Inflammatory macrophage treated with lipopolysaccharide for 1 hour (primary cell): ENCODE measurements at places on chromosomes 16 and 17.

DNA sequence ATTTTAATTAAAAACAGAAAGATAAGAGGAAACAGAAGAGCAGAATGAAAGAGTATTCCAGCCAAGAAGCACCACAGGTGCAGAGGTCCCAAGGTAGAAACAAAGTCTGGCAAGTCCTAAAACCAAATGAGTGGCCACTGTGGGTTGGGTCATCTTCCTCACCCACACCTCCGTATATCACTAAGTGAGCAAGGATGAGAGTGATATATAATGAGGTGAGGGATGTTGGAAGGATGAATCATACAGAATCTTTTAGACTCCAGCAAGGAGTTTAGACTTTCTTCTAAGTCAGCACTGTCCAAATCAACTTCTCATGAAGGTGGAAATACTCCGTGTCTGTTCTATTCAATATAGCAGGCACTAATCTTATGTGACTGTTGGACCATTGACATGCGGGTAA, 70.8 kb downstream of the SHISA9 start:
- no peak for DNase-seq

DNA sequence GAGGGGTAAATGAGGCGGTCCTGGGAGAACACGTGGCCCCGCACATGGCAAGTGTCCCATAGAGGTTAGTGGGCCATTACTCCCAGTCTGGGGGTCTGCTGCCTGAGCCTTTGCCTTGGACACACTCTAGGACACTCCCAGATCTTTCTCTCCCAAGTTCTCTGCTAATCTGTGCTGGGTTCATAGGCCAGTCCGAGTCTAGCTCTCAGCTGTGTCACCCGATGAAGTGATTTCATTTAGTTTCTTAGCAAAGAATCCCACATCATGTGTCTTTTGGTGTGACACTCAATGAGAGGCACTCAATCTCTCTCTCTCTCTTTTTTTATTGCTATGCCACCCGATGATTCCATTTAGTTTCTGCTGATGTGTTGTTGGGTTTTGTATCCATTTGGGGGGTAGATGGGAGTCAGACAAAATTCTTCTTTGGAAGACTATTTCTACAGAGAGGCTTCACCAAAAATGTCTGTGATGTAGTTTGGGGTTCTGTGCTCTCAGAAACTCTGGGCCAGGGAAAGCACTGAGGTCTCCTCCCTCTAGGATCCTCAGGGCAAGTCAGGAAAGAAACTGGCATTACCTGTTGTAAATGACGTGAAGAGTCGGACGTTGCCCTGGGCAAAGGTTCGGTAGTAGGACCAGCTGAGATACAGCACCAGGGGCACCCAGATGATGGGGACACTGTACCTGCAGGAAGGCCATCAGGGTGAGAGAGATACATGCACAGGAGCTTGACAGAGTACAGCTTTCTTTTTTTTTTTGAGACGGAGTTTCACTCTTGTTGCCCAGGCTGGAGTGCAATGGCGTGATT, 25.2 kb upstream of the MLKL start:
- DNase-seq, result no peak

GRCh38 chr17:48068491-48068961, 20.4 kb downstream of the NFE2L1 start:
- no peak for DNase-seq

- no peak for DNase-seq
Measured at GRCh38 chr16:81552743-81553079, 108.1 kb downstream of the CMIP start.

- DNase-seq, result peak; percentile 60
Measured at GRCh38 chr17:46044286-46044928, 45.4 kb downstream of the STH start.

DNA sequence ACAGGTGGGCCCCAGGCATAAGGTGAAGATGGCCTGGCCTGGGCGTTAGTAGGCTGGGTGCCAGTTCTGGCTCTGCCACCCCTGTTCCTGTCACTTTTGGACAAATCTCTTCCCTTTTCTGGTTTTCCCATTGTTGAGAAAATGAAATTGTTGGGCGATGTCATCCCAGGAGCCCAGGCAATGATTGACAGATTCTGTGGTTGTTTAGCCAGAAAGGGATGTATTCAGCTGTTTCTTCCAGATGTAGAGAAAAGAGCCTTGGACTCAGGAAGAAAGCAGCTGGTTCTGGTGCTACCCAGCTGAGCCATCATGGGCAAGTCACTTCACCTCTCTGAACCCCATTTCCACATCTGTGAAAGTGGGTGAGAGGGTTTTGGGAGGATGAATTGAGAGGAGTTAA, 60.1 kb upstream of the MRTFB start:
- DNase-seq, result no peak

DNA sequence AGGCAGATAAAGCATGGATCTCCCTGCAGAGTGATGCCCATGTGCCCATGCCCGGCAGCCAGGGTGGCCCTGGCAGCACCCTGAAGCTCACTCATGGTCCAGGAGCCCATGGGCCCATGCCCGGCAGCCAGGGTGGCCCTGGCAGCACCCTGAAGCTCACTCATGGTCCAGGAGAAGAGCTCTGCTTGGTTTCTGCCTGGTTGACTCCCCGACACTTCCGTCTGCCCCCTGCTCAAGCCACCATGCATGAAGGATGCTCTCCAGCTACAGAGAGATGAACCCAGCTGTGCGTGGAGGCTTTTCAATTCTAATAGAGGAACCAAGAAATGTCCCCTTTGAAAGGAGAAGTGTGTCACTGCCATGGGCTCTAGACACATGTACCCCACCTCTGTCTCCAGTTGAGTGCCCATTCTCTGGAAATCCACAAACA, 8.7 kb downstream of the CCL17 start:
- peak; percentile 23 for DNase-seq

DNA sequence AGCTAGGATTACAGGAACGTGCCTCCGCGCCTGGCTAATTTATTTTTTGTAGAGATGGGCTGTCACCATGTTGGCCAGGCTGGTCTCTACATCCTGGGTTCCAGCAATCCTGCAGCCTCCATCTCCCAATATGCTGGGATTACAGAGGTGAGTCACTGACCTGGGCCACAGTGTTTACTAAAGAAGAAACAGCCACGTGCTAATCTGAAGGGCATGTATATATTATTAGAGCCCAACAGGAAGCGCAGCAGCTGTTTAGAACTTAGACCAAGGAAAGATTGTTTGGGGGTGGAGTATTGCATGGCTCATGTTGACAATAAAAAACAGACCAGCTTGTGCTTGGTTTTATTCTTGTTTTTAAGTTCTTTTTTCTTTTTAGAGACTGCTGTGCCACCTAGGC, 60.2 kb downstream of the HAPSTR1 start:
- no peak for DNase-seq

DNA sequence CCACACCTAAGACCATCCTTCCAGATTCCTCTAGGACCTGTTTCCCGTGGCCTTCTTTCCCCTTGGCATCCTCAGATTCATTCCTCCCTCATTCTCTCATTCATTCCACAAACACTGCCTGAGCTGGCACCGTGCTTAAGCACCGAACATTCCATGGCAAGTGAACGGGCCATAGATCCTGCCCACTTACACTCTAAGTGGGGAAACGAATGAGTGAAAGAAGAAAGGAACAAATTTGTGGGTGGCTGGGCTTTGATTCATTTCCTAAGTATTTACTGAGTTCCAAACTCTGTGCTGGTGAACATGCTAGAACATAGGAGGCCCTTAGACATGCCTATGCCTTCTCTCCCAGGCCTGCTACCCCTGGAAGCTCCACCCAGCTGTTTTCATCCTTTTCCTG, 30.0 kb downstream of the SRCIN1 start:
- no peak for DNase-seq

GRCh38 chr17:57092171-57092570, 7.1 kb downstream of the AKAP1 start:
- peak; percentile 22 for DNase-seq

DNA sequence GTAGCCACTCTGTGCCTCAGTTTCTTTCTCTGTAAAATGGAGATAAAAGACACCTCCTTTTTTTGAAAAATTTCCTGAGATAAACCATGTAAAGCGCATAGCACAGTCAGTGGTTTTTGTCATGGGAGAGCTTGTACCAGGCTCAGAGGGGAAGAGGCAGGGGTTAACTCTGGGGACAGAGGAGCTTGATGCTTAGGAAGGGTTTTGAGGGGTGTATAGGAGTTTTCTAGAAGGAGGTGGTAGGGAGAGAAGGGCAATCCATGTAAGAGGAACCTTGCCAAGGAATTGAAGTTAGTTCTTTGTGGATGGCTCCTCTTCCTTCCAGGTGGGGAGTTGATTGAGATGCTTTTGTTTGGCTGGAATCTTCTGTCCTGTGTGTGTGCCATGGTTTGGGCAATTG, 131.9 kb upstream of the GSE1 start:
- no peak for DNase-seq

GRCh38 chr17:17032131-17032692, 10.0 kb upstream of the MPRIP start:
- DNase-seq, result no peak

DNA sequence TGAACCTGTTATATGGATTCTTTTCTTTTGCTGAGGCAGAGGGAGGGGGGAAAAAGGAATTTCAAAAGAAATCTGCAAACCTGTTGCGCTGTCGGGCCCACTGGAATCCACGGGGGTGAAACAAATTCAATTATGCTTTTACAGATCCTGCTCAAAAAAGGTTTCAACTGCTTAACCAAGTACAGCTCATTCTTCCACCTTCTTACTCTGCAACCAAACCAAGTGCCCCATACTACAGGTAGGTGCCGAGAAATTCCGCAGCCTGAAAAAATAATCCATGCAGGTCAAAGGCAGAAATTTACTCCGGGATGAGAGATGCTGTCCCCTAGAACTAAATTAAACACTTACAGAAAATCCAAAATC, 416 bp downstream of the RNF43 start:
- DNase-seq, result no peak

DNA sequence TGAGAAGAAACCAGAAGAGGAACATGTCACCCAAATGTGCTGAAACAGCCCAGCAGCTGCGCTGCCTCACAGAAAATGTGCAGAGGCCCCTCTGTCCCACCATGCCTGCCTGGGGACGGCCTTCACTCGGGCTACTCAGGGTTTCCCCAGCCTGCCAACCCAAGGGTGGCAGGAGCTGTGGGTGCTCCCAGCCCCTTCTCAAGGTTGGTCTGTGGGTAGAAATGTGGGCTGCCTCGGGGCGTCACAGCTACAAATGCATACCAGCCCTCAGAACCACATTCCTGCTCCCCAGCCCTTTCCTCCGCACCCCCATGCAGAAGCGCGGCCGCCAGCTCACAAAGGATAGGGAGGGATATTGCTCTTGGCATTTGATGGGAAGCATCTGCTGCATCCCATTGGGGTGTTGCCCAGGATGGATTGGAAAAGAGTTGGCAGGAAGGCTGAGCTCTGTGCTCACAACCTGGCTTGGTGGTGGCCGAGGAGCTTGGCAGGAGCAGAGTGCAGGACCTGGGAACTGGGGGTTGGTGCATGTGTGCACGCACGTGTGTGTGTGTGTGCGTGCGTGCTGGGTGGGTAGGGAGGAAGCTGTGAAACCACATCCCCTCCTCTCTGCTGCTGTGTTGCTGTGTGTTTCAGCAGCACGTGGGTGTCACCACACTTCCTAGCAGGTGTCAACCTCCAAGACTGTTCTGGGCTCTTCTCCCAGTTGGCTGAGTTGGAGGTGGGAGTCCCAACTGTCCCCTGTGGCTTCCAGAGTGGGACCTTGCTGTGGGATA, 304.4 kb downstream of the SEC14L1 start:
- no peak for DNase-seq

GRCh38 chr16:67546761-67547422, 15.4 kb upstream of the CTCF start:
- peak; percentile 79 for DNase-seq

GRCh38 chr17:68344701-68345136, 53.4 kb downstream of the ARSG start:
- no peak for DNase-seq

DNA sequence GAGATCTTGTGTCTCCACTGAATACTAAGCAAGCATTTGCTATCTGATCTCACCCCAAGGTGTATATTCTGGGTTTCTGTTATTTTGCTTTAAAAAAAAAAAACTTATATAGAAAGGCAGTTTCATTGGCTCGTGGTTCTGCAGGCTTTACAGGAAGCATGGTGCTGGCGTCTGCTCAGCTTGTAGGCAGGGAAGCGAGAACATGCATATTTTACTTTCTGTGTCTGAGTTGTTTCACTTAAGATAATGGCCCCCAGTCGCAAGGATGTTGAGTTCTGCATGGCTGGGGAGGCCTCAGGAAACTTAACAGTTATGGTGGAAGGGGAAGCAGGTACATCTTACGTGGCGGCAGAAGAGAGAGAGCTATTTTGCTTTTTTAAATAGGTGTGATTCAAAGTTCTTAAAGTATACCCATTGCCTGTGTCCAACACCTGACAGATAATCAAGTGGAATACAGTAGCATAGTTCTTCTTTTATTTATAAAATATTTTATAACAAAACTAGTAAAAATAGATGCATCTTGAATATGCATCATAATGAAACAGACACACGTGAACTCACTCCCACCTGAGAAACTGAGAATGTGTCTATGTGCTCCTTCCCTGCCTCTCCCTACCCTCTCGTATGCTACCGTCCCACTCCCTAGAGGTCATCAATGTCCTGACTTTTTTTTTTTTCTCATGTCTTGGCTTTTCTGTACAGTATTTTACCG, 15.4 kb upstream of the ARHGAP17 start:
- DNase-seq, result no peak

DNA sequence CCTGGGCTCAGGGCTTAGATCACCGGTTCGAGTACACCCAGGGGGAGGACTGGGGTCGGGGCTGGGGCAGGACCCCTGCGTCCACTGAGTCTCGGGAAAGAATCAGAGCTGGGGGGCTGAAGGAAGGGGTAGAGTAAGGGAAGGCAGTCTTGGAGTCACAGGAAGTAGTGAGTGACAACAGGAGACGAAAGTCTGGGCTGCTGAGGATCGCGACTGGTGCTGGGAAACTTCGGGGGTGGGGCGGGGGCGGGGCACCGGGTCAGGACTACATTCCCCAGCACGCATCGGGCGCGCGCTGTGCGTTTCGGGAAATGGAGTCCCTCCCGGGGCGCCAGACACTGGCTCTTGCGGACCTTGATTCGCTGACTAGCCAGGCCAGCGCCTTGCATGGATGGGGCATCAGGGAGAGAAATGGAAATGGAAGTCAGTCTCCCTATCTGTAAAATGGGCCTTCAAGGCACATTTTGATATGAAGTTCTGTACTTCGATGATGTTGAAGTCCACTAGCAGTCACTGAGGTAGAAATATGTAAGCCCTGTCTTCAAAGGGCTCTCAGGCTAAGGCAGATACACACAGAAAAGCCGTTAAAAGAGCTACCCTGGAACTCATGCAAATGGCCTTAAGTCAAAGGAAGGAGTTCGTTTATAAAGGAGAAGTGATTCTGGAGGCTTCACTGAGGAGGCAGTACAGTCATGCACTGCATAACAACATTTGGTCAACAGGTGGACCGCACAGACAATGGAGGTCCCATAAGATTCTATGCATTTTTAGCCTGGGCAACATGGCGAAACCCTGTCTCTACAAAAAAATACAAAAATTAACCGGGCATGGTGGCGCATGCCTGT, 697 bp downstream of the CTF1 start:
- peak; percentile 84 for DNase-seq

GRCh38 chr16:58116081-58116480, 13.1 kb downstream of the CFAP20 start:
- no peak for DNase-seq

- DNase-seq, result no peak
Measured at GRCh38 chr17:79457889-79458288, 153.0 kb downstream of the RBFOX3 start.

- no peak for DNase-seq
Measured at GRCh38 chr16:53234836-53235235, 180.0 kb downstream of the CHD9 start.

GRCh38 chr16:29845656-29846055, 17.4 kb downstream of the CDIPT start:
- DNase-seq, result no peak
